ENCODE measurements at places on chromosomes 6 and 20.

DNA sequence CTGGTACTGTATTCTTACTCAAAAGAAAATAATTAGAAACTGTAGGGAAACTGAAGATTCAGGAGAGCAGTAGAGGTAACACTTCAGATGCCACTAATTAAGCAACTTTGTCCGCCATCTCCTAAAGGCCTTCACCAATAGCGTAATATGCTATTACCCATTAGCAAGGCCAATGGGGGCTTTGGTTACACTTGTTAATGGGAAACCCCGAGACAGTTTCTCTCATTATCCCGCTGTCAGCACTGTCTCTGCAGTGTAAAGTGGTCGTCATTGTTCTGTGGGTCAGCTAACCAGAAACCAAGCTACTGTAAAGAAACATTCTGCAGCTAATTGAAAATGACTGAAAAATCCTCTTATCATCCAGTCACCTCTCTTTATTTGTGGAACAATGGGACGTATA lies 468.0 kb upstream of the POU3F2 start:
- no peak for DNase-seq

DNA sequence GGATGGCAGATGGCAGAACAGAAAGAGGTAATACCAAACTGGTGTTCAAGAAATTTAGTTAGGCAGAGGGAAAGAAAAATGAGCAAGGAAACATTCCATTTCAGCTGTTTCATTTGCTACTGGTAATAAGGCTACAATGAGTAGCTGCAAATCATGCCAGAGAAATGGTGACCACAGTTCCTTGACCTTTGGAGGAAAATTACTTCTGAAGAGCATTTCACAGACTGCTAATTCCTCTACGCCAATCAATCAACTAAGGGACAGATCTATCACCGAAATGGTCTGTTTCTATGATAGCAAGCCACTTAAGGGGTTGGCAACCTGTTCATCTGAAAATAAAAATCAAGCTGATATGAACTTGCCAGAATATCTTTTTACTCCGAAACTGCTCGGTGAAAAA lies 119.5 kb downstream of the PTPRK start:
- no peak for DNase-seq

DNA sequence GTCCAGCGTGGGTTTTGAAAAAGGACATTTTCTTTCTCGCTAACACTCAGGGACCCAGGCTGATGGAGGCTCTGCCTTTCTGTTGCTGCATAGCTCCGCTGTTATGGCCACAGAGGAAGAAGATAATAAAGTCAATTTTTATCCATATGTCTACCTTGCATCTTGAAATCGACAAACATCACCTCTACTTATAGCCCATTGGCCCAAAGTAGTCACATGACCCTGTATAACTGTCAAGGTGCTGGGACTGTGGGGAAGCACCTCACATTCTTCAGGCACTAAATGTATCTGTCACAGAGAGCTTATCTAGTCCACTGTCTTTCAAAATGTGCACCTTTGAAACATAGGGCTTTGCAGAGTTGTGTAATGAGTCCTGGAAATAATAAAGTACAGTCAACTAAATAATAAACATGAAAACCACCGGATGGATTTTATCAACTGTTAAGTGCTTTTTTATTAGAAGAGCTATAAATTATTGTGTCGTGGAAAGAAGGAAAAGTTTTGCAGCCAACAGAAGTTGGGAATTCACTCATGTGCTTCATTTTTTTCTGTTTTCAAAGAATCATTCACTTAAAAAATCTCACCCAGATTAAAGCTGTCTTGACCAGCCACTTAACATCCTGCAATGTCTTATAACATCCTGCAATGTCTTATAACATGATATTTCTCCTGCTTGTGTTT lies 47.7 kb upstream of the RCAN2 start:
- DNase-seq, result peak; percentile 37

GRCh38 chr6:146351018-146351417 lies 192.6 kb upstream of the RAB32 start:
- DNase-seq, result no peak

- no peak for DNase-seq
Observed at GRCh38 chr6:1729133-1729749, 119.5 kb downstream of the FOXC1 start.

- DNase-seq, result no peak
Observed at GRCh38 chr6:144353871-144354314, 68.8 kb downstream of the UTRN start.

DNA sequence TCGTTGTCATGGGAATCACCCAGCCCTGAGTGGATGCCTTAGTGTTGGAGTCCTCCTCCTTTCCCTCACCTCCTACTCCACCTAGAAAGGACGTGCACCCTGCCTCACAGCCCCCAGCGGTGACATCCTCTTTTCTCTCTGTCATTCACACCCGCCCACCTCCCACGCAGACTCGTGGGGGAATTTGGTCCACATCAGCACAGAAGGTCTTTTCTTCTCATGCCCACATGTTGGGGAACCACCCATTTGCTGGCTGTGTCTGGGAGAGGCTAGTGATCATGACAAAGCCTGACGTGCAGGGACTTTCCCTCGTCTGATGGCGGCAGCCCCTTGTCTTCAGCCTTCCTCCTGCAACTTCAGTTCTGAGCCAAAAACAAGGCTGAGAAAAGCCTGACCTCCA lies 96.0 kb upstream of the CNKSR3 start:
- DNase-seq, result no peak

GRCh38 chr6:11820821-11821220 lies 42.2 kb upstream of the ADTRP start:
- DNase-seq, result no peak

GRCh38 chr6:28725890-28726348 lies 197.9 kb downstream of the TRIM27 start:
- DNase-seq, result no peak

GRCh38 chr20:45448270-45448669 lies 21.3 kb upstream of the WFDC2 start:
- DNase-seq, result no peak

DNA sequence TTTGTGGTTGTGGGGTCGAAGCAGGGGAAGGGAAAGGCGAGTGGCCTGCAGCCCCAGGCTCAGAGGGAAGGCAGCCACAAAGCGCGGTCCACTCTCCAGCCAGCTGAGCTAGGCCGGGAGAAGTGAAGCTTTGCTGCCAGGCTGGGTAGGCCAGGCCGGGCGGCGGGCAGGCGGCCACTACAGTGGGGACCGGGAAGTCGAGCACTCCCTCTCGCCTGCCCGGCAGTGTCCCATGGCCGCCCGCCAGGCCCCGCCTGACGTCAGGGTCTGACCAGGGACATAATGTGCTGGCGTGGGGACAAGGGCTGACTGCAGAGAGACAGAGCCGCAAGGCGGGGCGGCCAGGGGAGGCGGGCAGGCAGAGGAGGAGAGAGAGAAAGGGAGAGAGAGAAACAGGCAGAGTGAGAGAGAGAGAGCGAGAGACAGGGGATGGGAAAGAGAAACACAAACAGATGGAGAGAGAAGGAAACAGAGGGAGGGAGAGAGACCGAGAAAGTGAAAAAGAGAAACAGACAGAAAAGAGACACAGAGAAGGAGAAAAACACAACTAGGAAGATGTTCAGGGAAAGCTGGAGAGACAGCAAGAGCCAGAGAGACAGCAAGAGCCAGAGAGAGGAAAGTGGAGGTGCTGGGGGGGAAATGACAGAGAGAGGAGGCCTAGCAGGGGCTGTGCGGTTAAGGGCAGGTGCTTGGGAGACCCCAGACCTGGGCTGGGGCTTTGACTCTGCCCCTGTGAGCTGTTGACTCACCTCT lies 94.5 kb upstream of the PTPN1 start:
- DNase-seq, result peak; percentile 77

DNA sequence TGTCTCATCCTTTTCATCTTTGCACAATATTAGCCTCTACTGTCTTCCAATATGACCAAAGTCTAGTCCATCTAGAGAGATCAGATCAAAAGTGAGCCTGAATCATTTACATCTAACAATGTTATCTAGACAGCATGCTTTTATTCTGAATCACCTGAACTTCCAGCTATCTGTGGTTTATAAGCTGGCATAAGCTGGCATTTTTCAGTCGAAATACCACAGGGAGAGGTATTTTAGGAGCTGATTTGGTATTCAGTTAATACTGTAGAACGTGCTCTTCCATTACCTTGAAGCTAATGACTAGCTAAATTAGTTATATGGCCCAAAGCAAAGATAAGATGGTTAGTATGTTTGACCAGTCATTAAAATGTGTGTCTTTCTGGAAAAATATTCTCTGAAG lies 188.3 kb upstream of the AGPAT4 start:
- no peak for DNase-seq

DNA sequence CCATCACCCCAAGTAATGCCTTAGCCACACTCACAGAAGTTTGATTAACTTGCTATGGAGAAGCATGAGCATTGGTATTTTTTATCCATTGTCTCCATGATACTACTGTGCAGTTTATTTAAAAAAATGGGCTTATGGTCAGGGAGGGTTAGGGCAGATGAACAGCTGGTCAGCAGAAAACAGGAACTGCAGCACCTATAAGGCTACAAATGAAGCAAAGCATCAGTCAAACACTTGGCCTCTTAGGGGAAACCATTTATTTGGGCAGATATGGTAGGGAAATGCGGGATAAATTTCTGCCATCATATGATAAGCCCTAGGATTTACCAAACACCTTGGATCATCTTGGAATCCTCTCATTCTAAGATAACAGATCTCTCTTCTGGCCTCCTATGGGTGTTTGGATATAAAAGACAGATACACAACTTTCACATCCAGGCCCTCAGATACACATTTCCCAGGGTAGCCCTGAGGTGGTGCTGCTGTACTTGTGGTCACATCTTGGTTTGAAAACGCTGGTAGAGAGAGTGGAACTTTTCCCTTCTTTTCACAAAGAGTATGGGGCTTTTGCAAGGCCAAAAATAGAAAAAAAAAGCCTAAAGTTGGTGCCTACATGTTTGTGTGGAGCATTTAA lies 42.8 kb upstream of the AHI1 start:
- no peak for DNase-seq

DNA sequence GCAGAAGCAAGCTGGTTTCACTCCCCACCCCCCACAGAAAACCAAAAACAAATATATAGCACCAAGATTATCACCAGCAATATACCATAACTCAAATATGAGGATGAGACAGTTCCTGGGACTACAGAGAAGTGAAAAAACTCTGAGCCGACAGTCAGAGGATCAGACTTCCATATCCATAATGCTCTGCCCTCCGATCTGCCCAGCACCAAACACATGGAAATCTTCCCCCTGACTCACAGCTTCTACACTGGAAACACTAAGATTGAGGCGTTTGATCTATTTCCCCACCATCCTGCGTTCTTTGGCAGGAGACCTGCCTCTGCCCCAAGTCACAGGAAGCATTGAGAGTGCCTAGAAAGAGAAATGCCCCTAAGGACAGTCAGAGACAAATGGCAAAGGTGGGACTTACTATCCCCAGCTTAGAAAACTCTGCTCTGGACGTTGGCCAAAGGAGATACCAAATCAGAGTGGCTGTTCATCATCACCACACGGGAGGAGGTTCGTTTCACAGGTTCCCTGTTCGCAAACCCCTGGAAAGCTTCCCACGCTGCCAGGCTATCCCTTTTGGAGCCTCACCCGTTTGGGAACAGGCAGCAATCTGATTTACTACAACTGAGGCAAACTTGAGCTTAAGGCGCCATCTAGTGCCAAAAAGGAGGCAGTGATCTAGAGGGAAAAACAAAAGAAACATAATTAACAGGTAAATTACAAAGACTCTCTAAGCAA lies 48.7 kb upstream of the SRSF6 start:
- DNase-seq, result peak; percentile 8

GRCh38 chr6:151679081-151679480 lies 128.4 kb upstream of the ESR1 start:
- DNase-seq, result no peak

GRCh38 chr6:37585523-37585905 lies 85.8 kb upstream of the CCDC167 start:
- DNase-seq, result no peak

- DNase-seq, result no peak
Observed at GRCh38 chr6:1474205-1474604, 84.8 kb downstream of the FOXF2 start.

- DNase-seq, result no peak
Observed at GRCh38 chr6:122845916-122846612, 57.0 kb downstream of the SMPDL3A start.

DNA sequence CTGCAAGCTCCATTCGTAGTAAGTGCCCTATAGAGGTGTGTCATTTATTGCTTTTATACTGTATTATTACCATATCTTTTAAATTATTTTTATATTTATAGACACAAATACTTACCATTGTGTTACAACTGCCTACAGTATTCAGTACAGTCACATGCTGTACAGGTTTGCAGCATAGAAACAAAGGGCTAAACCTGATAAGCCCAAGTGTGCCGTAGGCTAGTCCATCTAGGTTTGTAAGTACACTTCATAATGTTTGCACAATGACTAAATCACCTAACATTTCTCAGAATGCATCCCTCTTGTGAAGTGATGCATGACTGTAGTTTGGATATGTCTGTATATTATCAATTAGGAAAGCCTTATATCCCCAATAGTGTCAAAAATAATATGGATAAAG lies 122.8 kb downstream of the CLVS2 start:
- no peak for DNase-seq

- DNase-seq, result no peak
Observed at GRCh38 chr6:38133932-38134703, 314.6 kb downstream of the ZFAND3 start.

GRCh38 chr6:120779441-120779840 lies 554.8 kb downstream of the TBC1D32 start:
- no peak for DNase-seq

GRCh38 chr6:135319819-135320218 lies 138.7 kb downstream of the MYB start:
- DNase-seq, result no peak
